ENCODE measurements at places on chromosomes 2 and 18.

DNA sequence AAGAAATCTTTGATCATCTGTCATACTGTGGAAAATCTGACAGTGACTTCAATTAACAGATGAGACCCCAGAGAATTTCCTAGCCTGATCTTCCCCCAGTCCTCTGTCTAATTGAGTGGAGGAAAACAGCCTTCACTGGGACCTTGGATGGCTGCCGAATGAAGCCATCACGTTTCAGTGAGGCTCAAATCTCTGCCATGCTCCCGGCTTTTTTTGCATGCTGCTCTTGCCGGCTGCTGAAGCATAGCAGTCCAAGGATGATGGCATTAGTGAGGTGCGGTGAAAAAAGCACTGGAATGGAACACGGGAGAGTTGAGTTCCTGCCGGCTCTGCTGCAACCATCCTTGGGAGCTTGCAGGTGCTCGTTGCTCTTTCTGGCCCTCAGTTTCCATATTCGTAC is 430.5 kb downstream of the SLC4A3 start:
- DNase-seq, result no peak

DNA sequence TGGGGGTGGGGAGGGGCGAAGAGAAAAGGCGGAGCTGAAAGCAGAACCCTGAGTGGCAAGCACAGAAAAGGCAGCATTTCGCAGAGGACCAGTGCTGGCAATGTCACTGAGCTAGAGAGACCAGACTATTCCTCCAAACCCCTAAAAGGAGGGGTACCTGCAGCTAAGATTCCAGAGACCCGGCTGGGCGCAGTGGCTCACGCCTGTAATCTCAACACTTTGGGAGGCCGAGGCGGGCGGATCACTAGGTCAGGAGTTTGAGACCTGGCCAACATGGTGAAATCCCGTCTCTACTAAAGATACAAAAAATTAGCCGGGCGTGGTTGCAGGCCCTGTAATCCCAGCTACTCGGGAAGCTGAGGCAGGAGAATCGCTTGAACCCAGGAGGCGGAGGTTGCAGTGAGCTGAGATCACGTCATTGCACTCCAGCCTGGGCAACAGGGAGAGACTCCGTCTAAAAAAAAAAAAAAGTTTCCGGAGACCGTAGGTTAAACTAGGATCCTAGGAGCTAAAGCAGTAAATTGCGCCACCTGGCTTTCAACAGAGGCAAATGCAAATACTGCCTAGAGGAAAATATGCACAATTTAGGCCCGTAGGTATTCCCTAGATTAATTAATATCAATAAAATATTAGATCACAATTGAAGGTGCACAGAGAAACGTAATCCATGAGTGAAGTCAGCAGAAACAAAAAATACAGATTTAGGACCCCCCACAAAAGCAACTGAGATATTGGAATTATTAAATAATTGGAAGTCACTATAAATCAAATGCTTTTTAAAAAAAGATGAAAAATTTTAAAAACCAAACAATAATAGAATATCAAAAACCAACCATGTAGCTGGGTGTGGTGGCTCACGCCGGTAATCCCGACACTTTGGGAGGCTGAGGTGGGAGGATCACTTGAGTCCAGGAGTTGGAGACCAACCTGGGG is 4.9 kb downstream of the UCN start:
- DNase-seq, result peak; percentile 86

DNA sequence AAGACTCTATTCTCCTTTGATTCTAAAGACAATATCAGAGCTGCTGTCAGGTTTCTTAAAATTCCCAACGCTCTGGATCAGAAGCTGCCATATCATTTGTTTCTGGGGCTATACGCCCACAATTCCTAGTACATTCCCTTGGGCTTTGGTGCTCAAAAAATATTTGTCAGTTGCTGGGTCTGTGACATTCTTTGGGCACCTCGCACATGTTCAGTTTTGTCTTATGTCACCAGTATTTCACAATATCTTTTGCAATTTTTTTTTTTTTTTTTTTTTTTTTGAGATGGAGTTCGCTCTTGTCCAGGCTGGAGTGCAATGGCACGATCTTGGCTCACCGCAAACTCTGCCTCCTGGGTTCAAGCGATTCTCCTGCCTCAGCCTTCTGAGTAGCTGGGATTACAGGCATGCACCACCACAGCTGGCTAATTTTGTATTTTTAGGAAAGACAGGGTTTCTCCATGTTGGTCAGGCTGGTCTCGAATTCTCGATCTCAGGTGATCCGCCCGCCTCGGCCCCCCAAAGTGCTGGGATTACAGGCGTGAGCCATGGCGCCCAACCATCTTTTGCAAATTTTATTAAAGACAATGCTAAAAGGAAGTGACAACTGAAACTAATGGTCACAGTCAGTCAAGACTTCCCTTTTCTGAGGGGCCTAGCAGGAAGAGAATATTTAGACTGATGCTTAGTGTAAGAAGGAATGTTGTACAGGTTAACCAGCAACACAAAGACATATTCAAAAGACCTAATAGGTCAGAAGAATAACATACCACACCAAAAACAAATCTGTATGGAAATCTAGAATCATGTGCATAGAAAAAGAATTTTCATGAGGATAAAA is 6.8 kb downstream of the ZNF397 start:
- DNase-seq, result no peak

DNA sequence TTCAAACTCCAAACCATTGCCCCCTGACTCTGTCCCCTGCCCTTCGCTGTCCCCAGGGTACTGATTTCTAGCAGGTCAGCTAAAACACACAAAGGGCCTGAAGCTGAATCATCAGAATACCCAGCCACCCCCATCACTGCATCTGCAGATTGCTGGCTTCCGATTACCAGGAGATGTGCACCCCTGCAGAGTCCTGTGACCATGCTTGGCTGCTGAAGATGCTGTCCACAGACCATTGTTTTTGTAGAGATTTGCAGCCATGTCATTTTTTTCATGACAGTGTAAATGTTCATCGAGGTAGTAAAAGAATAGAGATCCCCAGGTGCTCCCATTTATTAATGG is 463.3 kb downstream of the STK39 start:
- no peak for DNase-seq

All from NCI-H2171 treated with DMSO at 0.1 percent for 48 hours (cell line).